ENCODE measurements at places on chromosomes 6 and 20. TPM values are rescaled to one million over a fixed set of nuclear protein-coding genes. Genes with fewer than 3 reads are reported as not detected.
A peak's percentile ranks its signal among the peaks of the same experiment; 100 is the strongest.

DNA sequence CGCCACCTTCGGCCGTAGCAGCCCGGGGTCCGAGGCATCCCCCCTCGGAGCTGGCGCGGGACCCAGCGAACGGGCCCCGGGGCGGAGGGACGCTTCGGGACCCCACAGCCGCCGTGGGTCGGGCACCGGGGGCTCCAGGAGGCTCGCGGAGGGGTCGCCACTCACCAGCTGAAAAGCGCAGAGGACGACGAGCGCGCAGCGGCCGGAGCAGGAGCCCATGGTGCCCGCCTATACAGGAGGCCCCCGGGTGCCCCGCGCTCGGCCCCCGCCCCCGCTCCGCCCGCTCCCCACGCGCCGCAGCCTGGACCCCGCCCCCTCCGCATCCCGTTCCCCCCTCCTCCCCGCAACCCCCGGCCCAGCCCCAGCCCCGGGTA lies at the start of gene NKAIN4:
NKAIN4 (minus strand) TSS at position 232 of the 374 bp plus-strand sequence; CDS start at position 219, 13 bp downstream.
- peaks cover 48% of the 10 kb centered on the region for H3K4me1 ChIP-seq
- peak within 1 kb of the TSS; percentile 93 for H3K27ac ChIP-seq

GRCh38 chr6:119040636-119041035 lies 37.8 kb downstream of the FAM184A start:
- no peak overlapping the region for H3K27ac ChIP-seq
- no peak for DNase-seq
- peaks cover 2% of the 10 kb centered on the region for H3K4me1 ChIP-seq
- no peaks in the 10 kb centered on the region for H3K27me3 ChIP-seq
- H3K4me3 ChIP-seq: no peak overlapping the region

DNA sequence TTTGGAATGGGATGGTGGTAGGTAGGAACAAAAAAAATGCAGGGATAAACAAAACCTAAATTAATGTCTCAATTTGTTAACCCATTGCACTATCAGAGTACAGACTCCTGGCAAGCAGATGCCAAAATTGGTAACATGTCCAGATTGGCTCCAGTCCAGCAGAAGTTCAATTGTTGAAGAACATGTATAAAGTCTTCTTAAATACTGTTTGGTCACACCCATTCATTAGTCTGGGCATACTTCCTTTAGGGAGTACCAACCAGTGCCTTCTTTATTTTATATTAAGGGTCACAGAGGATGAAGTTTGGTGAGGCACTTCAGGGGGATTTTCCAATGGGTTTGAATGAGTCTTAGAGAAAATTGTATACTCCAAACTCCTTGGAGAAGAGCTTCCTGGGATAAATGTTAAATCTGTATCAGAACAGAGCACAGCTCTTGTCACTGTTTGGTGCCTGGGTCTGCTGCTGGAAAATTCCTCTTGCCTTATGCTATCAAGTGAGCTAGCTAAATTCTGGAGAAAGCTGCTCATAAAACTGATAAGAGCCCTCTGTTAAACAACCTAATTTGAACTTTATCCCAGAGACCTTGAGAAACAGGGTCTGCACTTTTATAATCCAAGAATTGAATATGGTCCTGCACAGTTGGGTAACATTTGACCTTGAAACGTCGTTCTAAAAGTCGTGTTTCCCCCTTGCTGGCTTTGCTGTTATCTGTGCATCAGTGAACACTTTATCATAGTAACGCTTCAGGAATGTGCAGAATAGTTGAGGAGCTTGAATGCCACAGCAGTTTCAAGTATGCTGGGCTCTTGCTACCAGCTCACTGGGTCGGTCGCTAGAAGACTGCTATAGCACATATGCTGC lies 334.1 kb upstream of the CITED2 start:
- no peaks in the 10 kb centered on the region for H3K27me3 ChIP-seq
- DNase-seq: no peak
- peak overlapping the region; percentile 46 for H3K27ac ChIP-seq
- peak overlapping the region; percentile 2 for H3K4me3 ChIP-seq
- no peaks in the 10 kb centered on the region for H3K36me3 ChIP-seq
- peaks cover 32% of the 10 kb centered on the region for H3K4me1 ChIP-seq

LY86 gene
- not detected for total RNA-seq

DNA sequence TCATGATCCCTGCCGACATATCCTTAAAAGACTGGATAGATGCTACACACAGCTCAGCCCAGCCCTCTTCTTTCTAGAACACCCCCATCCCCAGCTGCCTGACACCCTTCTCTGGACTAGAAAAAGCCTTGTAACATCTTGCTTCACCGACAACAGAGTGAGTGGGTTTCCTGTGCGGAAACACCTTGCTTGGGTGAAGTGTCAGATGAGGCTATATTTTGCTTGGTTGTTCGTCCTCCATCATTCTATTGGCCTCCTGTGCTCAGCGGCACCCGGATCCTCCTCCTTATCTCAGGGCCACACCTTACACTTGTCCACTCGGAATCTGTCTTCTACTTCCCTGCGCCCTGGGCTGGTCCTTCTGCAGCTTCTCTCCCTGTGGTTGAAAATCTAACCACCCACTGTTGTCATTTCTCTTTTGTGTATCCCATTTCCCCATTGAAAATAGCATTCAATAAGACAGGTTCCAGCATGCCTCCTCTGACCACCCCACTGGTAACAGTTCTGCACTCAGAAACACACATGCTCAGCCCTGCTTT lies 101.3 kb upstream of the MLN start:
- no peak overlapping the region for H3K4me3 ChIP-seq
- H3K27ac ChIP-seq: no peak overlapping the region
- no peaks in the 10 kb centered on the region for H3K36me3 ChIP-seq
- no peaks in the 10 kb centered on the region for H3K27me3 ChIP-seq

GRCh38 chr6:48199499-48199898 lies 88.5 kb upstream of the PTCHD4 start:
- no peak overlapping the region for H3K4me3 ChIP-seq
- H3K36me3 ChIP-seq: no peaks in the 10 kb centered on the region
- H3K27ac ChIP-seq: no peak overlapping the region

CRISP2 gene
- total RNA-seq: not detected

TMEM244 gene
- total RNA-seq: not detected

DNA sequence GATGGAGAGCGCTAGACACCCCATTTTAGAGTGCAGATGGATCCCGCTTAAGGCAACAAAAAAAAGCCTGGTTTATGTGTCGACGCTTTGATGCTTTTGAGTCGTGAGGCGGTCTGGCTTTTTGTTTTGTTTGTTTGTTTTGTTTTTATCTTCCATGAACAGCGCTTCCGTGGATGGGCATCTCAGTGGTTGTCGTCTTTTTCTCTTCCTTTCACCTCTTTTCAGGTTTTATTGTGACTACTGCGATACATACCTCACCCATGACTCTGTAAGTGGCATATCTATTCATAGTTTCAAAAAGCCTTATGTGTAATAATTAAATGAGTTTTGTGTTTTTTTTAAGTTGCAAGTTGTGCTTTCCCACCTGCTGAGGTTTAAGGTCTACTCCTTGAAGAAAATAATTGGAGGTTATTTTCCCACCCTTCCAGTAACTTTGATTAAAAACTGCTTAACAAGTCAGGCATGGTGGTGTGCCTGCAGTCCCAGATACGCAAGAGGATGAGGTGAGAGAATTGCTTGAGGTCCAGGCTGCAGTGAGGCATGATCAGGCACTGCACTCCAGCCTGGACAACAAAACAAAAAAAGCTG lies 476 bp downstream of the SNRPC start:
- no peak overlapping the region for H3K27ac ChIP-seq
- H3K36me3 ChIP-seq: peaks cover 6% of the 10 kb centered on the region
- no peaks in the 10 kb centered on the region for H3K4me1 ChIP-seq
- no peaks in the 10 kb centered on the region for H3K27me3 ChIP-seq
- H3K4me3 ChIP-seq: no peak overlapping the region

Measured in neural crest cell (in vitro differentiated cells).